ENCODE measurements at places on chromosomes 3 and 15. TPM values are rescaled to one million over a fixed set of nuclear protein-coding genes. Genes with fewer than 3 reads are reported as not detected.

Gene PRICKLE2
- 20.8 TPM for polyA plus RNA-seq

Gene PLIN1
- polyA plus RNA-seq = 1.3 TPM

Gene CFAP100
- 0.46 TPM for polyA plus RNA-seq

Gene DZIP1L
- 22.9 TPM for polyA plus RNA-seq

Gene ROPN1
- polyA plus RNA-seq = 0.15 TPM

Gene RLBP1
- polyA plus RNA-seq = not detected

Gene ONECUT1
- not detected for polyA plus RNA-seq
